ENCODE measurements at places on chromosomes 16 and 17. TPM values are rescaled to one million over a fixed set of nuclear protein-coding genes. Genes with fewer than 3 reads are reported as not detected.

Gene KRTAP9-8
- total RNA-seq, result not detected

- no peak for DNase-seq
These were observed 46.6 kb downstream of the RGS9 start for GRCh38 chr17:65183736-65184135.

- no peak for DNase-seq
These were observed 3.2 kb downstream of the THRA start for GRCh38 chr17:40065769-40066510.

GRCh38 chr16:67398546-67399217 lies 5.4 kb upstream of the TPPP3 start:
- no peak for DNase-seq

- DNase-seq, result no peak
These were observed 108.1 kb downstream of the PMP22 start for GRCh38 chr17:15157051-15157450.

Gene LDAF1
- 10.4 TPM for total RNA-seq

GRCh38 chr17:66767154-66767933 lies 67.6 kb upstream of the CACNG5 start:
- peak; percentile 19 for DNase-seq

Gene CCL4L2
- total RNA-seq, result 9.1 TPM

Gene SLC26A11
- total RNA-seq, result 25.9 TPM

GRCh38 chr17:32277284-32277683 lies 11.7 kb downstream of the RHBDL3 start:
- no peak for DNase-seq

DNA sequence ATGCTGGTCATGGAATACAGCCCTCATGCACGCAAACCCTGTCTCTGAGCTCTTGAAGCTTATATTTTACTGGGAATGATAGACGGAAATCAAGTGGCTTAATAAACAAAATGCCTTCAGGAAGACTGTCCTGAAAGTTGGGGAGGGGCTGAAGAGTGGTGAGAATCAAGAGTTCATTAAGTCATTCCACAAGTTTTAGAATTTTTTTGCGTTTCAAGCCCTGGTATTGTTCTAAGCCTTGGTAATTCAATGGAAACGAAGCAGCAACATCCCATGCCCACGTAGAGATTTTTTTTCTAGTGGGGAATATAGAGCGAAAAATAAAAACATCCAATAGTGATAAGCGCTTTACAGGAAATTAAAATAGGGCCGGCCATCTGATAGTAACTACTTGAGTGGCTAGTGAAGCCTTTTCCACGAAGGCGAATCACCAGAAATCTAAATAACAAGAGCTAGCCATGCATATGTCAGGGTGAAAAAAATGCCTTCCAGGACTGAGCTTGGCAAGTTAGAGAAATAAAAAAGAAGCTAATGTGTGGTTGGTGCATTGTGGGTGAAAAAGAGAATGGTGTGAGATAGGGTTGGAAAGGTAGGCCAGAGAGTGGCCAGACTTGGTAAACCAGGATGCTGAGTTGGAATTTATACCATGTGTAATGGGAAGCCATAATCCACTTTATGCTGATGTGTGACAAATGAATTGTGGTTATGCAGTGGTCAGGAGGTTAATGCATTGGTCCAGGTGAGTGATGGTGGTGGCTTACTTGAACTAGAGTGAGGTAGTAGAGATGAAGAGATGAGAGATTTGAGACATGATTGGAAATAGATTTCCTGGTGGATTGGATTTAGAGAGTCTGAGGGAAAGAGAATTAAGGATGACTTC lies 772 bp downstream of the PFAS start:
- no peak for DNase-seq

GRCh38 chr16:75152635-75153034 lies 4.3 kb downstream of the ZFP1 start:
- no peak for DNase-seq

DNA sequence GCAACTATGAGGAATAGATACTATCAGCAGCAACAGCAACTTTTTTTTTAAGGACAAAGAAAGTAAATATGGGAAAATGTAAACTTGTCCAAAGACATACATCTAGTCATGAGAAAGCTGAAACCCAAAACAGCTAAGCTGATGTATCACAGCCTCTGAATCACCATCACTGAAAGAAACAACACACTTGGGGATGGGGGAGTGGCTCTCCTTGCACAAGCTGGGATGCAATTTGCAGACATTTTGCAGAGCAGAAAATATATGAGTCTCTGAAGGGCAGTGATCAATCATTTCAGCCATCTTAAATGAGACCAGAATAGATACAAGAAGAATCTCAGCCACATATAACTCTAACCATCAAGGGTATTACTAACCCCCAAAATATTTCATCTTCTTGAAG lies 79.1 kb downstream of the GRIN2A start:
- DNase-seq, result no peak

Gene MEOX1
- total RNA-seq, result 0.36 TPM

DNA sequence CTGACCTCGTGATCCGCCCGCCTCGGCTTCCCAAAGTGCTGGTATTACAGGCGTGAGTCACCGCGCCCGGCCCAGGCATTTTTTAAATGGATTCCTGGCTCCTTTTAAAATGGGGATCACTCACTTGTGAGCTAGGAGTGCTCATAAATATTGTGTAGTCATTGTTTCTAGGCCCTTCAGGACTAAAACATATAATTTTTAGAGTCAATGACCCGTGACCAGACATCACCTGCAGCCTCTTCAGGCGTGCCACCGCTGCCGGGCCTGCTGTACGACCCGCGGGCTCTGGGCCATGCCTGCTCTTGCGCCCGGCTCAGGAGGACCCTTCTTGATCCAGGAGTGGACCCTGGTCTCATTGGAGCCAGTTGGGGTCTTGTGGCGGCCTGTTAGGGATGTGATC lies 30.8 kb downstream of the EFCAB5 start:
- no peak for DNase-seq

DNA sequence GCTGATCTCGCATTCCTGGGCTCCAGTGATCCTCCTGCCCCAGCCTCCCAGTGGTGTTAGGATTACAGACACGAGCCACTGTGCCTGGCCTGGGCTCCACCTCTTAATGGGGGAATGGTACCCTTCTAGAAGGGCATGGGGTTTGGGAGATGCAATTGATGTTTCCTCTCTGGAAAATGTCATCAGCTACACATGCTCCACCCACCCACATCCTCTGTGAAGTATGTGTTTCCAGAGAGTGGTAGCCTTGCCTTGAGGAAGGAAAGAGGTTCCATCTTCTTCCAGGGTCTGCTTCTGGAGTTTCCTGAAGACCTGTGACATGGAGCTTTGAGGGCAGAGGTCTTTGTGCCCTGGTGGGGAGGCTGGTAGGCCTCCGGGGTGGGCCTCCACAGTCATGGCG lies 45.2 kb upstream of the GSE1 start:
- no peak for DNase-seq

GRCh38 chr17:35708149-35708548 lies 23.3 kb upstream of the RASL10B start:
- DNase-seq, result no peak

GRCh38 chr16:66388350-66389139 lies 22.1 kb downstream of the CDH5 start:
- no peak for DNase-seq

DNA sequence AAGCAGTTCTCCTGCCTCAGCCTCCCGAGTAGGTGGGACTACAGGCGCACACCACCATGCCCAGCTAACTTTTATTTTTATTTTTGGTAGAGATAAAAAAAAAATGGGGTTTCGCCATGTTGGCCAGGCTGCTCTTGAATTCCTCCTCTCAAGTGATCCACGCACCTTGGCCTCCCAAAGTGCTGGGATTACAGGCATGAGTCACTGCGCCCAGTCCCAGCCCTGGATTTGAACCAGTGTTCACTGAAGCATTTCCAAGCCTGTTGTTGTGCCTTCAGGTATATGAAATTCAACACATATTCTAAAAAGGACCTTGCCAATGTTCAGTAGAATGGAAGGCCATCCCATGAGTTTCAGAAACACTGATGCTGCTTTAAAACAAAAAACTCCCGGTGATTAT lies 165.3 kb downstream of the SLC39A11 start:
- no peak for DNase-seq

Gene PLLP
- not detected for total RNA-seq

Gene SGCA
- 1.7 TPM for total RNA-seq

Gene TMEM235
- not detected for total RNA-seq
